ENCODE measurements at places on chromosomes 4 and X.

GRCh38 chr4:52051615-52052474 is 741 bp downstream of the SPATA18 start:
- peak; percentile 83 for DNase-seq

DNA sequence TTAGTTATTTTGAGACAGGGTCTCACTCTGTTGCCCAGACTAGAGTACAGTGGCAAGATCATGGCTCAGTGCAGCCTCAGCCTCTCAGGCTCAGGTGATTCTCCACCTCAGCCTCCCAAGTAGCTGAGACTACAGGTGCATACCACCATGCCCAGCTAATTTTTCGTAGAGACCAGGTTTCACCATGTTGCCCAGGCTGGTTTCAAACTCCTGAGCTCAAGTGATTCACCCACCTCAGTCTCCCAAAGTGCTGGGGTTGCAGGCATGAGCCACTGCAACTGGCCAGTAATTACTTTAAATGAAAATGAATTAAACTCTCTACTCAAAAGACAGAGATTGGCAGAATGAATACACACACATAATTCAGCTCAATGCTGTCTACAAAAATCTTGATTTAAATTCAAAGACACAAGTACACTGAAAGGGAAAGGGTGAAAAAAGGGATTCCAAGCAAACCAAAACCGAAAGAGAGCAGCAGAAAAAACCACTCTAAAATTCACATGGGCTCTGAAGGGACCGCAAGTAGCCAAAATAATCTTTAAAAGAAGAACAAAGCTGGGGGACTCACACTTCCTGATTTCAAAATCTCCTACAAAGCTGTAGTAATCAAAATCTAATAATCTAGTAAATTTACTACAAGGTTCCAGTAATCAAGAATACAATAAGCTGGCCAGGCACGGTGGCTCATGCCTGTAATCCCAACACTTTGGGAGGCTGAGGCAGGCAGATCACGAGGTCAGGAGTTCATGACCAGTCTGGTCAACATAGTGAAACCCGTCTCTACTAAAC is 11.8 kb upstream of the SPON2 start:
- no peak for DNase-seq

GRCh38 chr4:26820346-26820745 is 40.3 kb upstream of the STIM2 start:
- no peak for DNase-seq

- DNase-seq, result peak; percentile 72
These were observed 100.8 kb downstream of the SPIN4 start for GRCh38 chrX:63250253-63250868.

- peak; percentile 55 for DNase-seq
These were observed 253.2 kb downstream of the SPRY1 start for GRCh38 chr4:123649645-123650391.

DNA sequence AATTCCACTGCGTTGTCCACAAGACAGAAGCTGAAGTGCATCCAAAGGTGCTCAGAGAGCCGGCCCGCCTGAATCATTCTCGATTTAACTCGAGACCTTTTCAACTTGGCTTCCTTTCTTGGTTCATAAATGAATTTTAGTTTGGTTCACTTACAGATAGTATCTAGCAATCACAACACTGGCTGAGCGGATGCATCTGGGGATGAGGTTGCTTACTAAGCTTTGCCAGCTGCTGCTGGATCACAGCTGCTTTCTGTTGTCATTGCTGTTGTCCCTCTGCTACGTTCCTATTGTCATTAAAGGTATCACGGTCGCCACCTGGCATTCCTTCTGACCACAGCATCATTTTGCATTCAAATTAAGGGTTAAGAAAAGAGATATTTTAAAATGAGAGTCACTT is 115.5 kb downstream of the NFKB1 start:
- no peak for DNase-seq

GRCh38 chrX:69173906-69174305 is 8.7 kb upstream of the PJA1 start:
- no peak for DNase-seq

DNA sequence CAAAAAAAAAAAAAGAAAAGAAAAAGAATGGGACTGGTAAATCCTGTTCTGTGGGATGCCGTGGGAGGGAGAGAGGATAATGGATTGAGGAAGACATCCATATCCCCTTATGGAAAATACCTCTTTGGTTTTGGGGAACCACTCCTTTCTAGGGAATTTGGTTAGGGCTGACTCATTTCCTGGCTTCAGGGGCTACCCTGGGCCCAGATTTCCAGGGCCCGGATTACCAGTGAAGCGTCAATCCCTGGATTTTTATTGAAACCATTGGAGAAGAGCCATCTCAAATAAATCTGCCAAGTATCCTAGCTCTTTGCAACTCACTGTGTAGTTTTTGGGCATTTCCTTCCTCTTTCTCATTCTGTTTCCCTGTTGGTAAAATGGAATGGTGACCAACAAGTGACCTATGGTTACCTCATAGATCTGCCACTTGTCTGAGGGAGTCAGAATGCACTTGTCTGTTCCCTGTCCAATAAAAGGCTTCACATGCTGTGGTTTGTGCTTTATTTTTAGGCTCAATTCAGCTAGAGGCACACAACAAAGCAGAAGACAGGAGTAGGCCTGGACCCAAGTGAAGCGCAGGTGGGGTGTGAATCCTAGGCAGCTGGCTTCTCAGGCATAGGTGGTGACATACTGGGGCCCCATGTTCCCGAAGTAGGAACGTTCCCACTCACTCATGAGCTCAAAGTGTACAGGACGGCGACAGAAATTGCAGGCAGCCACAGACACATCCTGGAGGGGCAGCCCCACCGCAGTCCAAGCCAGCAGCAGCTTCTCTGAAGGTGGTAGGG is 8.6 kb downstream of the APEX2 start:
- DNase-seq, result peak; percentile 67

DNA sequence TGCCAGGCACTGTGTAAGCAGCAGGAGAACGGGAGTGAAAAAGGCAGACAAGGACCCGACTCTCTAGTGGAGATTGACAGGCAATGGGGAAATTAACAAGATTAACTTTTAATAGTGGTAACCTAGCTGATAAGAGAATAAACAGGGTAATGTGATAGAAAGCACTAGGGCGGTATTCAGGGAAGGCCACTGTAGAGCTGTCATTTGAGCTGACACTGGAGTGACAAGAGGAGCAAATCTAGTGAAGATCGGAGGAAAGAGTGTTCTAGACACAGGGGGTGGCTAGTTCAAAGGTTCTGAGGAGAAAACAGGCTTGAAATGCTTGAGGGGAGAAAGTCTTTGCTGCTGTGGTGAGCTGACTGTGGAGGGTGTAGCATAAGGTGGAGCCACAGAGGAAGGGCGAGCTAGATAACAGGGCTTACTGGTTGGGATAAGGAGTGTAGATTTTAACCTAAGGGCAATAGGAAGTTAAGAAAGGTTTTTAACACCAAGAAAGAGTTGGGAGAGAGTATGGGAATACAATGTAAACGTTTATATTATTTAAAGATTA is 122.8 kb downstream of the SLC10A7 start:
- no peak for DNase-seq

- DNase-seq, result no peak
These were observed 6.6 kb upstream of the PDCL2 start for GRCh38 chr4:55598641-55599040.

DNA sequence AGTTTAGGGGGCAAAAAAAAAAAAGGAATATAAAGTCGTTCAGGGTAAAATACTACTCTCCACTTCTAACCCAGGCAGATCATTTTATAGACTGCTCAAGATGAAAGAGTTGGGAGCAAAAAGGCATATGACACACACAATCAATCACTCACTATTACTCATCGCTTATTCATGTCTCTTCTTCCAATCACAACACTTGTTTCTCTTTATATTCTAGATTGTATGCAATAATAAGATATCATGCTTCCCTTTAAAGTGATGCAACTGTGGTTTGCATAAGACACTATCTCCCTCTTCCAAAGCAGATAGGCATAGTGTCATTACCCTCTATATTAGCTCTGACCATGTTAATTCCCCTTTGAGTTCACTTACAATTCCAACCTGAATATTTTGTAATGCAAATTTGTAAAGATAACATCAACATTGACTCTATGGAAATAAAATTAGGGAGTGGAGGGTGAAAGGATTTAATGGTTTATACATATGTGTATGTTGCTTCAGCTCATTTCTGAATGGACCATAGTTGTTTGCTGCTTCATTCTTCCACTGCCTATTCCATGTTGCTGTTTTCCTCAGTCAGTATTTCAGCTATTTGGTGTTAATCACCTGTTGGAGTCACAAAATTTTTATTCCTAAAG is 154.9 kb upstream of the EPHA5 start:
- DNase-seq, result peak; percentile 65

DNA sequence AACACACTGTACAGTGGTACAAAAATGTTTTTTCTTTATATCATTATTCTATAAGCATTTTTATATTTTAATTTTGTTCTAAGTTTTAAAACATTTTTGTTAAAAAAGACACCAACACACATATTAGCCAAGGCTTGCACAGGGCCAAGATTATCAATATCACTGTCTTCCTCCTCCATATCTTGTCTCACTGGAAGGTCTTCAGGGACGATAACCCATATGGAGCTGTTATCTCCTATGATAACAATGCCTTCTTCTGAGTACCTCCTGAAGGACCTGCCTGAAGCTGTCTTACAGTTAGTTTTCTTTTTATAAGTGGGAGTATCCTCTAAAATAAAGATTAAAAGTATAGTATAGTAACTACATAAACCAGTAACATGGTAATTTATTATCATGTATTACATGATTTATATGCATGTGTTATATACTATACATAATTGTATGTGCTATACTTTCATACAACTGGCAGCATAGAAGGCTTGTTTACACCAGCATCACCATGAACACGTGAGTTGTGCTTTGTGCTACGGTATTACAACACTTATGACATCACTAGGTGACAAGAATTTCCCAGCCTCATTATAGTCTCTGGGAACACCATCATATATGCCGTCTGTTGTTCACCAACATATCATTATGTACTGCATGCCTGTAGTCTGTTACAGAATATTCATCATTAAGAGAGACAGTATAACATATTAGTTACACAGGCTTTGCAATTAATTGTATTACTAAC is 90.7 kb downstream of the WDFY3 start:
- DNase-seq, result no peak

GRCh38 chrX:123432361-123433150 is 248.5 kb downstream of the GRIA3 start:
- DNase-seq, result no peak

DNA sequence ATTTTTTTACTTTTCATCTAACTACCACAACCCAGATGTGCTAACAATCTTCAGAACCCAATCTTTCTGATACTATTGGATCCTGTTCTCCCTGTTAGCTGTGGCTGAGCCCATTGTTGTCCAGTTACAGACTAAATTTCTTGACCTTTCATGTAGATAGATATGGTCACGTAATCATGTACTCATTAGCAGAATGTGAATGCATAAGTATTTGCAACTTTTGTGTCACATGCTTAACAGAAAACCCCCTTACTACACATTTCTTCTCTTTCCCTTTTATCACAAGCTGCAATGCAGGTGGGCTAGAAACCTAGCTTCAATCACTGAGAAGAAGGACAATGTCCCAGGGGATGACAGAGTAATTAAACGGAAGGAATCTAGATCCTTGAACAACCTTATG is 13.1 kb upstream of the FAM13A start:
- no peak for DNase-seq

DNA sequence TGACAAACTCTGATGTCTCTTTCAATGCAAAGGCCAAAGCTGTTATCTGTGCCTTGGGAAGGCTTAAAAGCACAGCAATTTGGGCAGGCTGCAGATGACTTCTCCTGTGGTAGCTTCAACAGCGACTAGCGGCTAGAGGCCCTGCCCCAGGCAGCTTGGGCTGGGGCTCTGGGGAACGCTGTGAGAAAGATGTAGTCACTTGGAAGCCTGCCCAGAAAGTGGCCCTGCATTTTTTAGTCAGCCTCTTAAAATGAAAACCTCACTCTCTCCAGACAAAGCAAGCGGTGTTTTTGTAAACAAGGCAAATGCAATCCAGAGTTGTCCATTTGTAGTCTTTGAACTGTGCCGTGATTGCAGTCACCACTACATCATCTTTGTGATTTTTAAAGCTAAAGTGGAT is 27.5 kb downstream of the PCYT1B start:
- peak; percentile 62 for DNase-seq

GRCh38 chr4:169175035-169175434 is 95.7 kb downstream of the SH3RF1 start:
- no peak for DNase-seq

DNA sequence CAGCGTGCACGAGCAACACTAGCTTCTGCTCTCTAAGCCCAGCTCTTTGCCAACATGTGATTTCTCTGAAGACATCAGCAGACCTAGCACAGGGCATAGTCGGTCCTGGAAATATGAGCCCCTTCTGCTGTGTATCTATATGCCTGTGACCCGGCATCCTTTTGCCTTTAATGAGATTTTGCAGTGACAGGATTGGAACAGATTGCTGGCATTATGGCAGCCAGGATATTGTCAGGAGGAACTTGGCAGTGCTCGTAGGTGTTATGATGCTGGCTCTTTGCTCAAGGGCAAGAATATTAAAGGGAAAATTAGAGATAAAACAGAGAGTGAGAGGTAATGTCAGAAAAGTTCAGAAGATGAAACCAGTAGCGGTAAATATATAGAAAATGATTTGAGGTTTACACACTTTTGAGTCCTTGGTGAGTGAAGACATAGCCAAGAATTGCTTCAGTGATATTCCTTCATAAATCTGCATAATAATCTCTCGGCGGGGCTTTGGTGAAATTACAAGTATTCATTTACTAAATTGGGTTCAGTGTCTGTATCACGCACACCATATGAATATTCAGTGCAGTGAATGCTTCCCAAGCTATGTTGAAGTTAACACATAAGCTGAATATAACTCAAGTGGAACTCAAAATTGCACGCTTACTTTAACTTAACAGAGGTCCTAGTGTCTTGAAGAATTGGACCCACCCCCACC is 502.1 kb upstream of the NR3C2 start:
- no peak for DNase-seq

DNA sequence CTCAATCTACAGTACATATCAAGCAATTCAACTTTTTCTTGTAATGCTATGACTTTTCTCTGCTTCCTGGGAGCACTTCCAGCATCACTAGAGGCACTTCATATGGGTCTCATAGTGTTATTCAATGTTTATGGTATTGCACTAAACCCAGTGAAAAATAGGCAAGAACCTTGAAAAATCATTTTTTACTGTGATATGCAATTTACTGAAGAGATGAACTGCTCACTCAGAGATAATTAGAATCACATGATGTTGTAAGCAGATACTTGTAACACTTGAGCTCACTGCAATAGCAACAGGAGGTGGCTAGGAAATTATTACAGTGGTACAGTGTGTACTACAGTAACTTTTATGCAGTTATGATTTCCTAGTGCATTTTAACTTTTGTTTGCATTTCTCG is 93.3 kb downstream of the RASGEF1B start:
- no peak for DNase-seq
